ENCODE measurements at places on chromosomes 12 and 14. TPM values are rescaled to one million over a fixed set of nuclear protein-coding genes. Genes with fewer than 3 reads are reported as not detected.

GRCh38 chr14:76391981-76392690 lies 16.2 kb downstream of the ESRRB start:
- no peaks in the 10 kb centered on the region for H3K4me1 ChIP-seq
- no peak overlapping the region for H3K27ac ChIP-seq
- H3K4me3 ChIP-seq = no peak overlapping the region

DNA sequence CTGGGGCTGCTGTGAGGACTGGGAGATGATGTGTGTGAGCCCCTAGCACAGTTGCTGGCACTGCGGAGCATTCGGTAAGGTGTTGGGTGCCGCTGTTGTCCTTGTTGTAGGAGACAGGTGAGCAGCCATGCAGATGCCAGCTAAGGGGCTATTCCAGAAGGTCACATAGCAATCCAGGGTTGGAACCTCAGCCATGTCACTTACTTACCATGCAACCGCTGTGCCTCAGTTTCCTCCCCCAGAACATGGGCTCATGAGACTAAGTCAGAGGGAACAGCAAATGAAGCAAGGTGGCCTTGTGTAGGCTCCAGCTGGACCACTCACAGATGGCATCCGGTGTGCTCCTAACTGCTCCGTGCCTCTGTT lies 13.2 kb downstream of the DTX1 start:
- no peak overlapping the region for H3K4me3 ChIP-seq
- H3K27ac ChIP-seq = peak overlapping the region; percentile 54
- H3K27me3 ChIP-seq = no peaks in the 10 kb centered on the region

GRCh38 chr12:27960821-27961220 lies 11.7 kb downstream of the PTHLH start:
- no peaks in the 10 kb centered on the region for H3K4me1 ChIP-seq
- H3K27me3 ChIP-seq = peaks cover 8% of the 10 kb centered on the region
- H3K27ac ChIP-seq = no peak overlapping the region
- H3K4me3 ChIP-seq = no peak overlapping the region
- no peaks in the 10 kb centered on the region for H3K36me3 ChIP-seq

GRCh38 chr12:109261087-109261486 lies 48.0 kb downstream of the FOXN4 start:
- H3K4me3 ChIP-seq = no peak overlapping the region
- H3K4me1 ChIP-seq = no peaks in the 10 kb centered on the region
- no peak for DNase-seq

DNA sequence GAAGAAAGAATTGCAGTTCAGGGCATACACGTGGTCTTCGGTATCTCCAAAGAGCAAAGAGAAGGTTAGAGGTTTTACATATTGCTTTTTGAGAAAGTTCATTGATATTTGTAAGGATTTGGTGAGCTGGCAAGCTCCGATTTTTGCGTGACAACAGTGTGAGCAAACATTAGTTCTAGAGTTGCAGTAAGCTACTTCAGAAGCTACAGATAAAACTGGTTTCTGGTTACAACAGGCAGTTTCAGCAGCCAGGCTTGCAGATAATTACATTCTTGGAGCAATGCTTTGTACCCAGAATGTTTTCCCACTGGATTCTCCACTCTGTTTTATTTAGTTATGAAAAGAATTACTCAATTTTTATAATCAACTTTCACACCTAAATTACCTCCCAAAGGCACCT lies 28.2 kb downstream of the KLRK1 start:
- peaks cover 21% of the 10 kb centered on the region for H3K4me1 ChIP-seq
- DNase-seq = no peak
- H3K4me3 ChIP-seq = no peak overlapping the region
- no peak overlapping the region for H3K27ac ChIP-seq

DNA sequence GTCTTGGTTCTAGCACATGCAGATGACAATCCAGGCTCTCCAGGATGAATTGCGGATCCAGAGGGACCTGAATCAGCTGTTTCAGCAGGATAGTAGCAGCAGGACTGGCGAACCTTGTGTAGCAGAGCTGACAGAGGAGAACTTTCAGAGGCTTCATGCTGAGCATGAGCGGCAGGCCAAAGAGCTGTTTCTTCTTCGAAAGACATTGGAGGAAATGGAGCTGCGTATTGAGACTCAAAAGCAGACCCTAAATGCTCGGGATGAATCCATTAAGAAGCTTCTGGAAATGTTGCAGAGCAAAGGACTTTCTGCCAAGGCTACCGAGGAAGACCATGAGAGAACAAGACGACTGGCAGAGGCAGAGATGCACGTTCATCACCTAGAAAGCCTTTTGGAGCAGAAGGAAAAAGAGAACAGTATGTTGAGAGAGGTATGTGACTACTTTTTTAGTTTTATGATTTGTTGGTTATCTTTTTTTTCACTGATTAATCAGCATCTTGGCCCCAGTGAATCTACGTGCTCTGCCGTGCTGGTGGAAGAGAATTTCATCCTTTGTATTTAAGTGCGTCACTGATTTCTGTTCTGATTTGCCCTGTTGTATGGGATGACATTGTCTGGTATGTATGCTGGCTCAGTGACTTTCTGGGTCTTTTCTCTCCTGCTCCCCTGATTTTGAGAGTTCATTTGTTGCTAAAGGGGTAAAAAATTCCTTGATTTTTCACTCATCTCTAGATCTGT lies 92.3 kb downstream of the ERC1 start:
- H3K4me1 ChIP-seq = peaks cover 3% of the 10 kb centered on the region
- no peaks in the 10 kb centered on the region for H3K36me3 ChIP-seq
- peak overlapping the region; percentile 8 for H3K27ac ChIP-seq
- no peak overlapping the region for H3K4me3 ChIP-seq

- no peak overlapping the region for H3K27ac ChIP-seq
- no peaks in the 10 kb centered on the region for H3K36me3 ChIP-seq
- H3K27me3 ChIP-seq = no peaks in the 10 kb centered on the region
- no peak for DNase-seq
- H3K4me1 ChIP-seq = no peaks in the 10 kb centered on the region
Observed at GRCh38 chr12:58148405-58148804, 207.0 kb downstream of the ATP23 start.

DNA sequence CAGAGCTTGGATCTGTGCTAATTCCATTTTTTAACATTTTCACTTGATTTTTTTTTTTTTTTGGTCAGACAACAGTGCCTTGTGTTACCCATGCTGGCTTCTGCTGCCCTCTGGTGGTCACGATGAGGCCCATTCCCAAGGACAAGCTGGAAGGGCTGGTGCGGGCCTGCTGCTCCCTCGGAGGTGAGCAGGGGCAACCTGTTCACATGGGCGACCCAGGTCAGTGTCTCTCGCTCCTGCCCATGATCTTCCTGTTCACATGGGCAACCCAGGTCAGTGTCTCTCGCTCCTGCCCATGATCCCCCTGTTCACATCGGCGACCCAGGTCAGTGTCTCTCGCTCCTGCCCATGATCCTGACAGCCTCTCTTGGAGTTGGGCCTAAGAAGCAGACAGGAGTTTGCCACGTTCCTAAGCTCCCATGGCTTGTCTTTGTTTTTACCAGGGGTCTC lies 59.4 kb downstream of the DGLUCY start:
- H3K4me1 ChIP-seq = no peaks in the 10 kb centered on the region
- H3K27me3 ChIP-seq = no peaks in the 10 kb centered on the region
- peaks cover 28% of the 10 kb centered on the region for H3K36me3 ChIP-seq
- no peak overlapping the region for H3K4me3 ChIP-seq
- DNase-seq = peak; percentile 23

DNA sequence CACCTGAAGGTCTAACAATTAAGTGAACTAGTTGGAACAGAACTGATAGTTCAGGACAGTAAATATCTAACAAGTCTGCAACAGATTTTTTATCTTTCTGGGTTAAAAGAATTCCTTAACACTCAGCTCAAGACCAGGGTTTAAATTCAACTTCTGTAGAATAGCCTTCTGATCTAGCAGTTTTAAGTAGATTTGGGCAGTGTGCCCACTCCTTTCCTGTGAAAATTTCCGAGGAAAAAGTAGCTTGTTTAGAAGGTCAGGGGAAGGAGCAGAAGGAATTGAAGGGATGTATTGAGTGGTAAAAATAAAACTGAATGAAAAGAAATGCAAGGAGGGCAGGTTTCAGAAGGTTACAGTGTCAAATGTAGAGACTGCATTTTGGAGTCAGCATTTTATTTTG lies 45.8 kb downstream of the ATL1 start:
- H3K27ac ChIP-seq = no peak overlapping the region
- H3K4me1 ChIP-seq = no peaks in the 10 kb centered on the region
- no peaks in the 10 kb centered on the region for H3K27me3 ChIP-seq
- H3K4me3 ChIP-seq = no peak overlapping the region
- no peaks in the 10 kb centered on the region for H3K36me3 ChIP-seq

DNA sequence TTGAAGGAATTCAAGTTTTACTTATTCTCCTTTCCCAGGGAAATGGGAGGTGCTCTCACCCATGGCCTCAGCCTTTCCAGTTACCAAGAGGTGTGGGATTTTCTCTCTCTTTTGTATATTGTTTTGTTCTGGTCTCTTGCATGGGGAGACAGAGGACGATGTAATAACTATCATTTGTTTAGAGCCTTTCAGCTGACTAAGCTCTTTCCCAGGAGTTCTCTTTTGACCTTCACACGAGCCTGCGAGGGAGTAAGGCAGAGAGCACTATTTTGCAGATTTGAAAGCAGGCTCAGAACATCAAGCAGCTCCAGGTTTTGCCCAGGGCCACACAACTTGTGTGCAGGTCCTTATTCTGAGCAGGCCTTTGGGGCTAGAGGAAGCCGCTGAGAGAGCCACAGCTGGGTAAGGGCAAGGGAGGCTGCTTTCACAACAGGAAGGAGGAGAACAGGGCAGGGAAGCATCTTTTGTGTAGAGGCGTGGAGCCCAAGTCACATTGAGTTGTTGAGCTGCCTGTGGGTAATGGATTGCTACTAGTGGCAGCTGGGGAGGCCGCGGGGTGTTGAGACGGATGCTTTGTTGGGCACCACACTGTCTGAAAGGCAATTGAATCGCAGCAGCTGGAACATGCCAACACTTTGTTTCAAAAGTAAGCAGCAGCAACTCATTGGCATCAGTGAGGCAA lies 116.2 kb downstream of the PRMT8 start:
- DNase-seq = no peak
- H3K4me3 ChIP-seq = no peak overlapping the region
- H3K36me3 ChIP-seq = no peaks in the 10 kb centered on the region
- peaks cover 3% of the 10 kb centered on the region for H3K27me3 ChIP-seq
- H3K27ac ChIP-seq = no peak overlapping the region
- no peaks in the 10 kb centered on the region for H3K4me1 ChIP-seq

- no peaks in the 10 kb centered on the region for H3K27me3 ChIP-seq
- H3K36me3 ChIP-seq = no peaks in the 10 kb centered on the region
- H3K4me3 ChIP-seq = no peak overlapping the region
- no peak for DNase-seq
- no peak overlapping the region for H3K27ac ChIP-seq
- peaks cover 6% of the 10 kb centered on the region for H3K4me1 ChIP-seq
Observed at GRCh38 chr14:75987201-75987970, 1.8 kb downstream of the IFT43 start.

DNA sequence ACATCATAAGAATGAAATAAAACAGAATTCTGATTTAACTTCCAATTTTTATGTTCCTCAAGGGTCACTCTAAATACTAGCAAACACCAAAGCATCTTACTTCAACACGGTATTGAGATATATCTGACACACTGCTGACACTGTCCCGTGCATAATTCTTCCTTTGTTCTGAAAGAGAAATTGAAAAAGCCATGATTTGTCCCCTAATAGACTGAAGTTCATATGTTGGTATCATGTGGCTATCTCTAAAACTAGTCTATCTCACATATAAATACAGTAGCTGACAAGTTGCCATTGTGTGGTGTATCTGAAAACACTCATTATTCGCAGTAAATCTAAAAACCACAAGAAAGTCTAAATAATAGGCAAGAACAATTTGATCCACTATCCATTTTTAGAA lies 118.4 kb downstream of the EPS8 start:
- no peak for DNase-seq
- H3K27me3 ChIP-seq = no peaks in the 10 kb centered on the region
- H3K4me3 ChIP-seq = no peak overlapping the region

DNA sequence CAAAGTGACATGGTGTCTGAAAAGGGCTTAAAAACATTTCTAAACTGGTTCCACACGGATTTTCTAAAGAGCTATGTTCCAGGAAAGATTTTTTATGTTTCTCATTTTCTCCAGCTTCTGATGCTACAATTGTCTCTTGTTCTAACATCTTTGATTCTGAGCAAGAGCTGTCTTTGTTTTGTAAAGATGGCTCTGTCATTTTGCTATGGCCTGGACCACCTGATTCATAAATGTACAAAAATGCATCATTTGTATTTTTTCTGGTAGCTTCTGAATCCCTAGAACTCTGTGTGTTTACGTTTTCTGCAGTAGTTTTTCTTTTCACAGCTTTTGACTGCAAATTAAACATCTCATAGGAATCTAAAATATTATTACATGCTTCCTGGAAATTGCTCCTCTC lies 3.2 kb downstream of the MLH3 start:
- H3K27ac ChIP-seq = no peak overlapping the region
- H3K4me1 ChIP-seq = no peaks in the 10 kb centered on the region
- no peak overlapping the region for H3K4me3 ChIP-seq
- H3K27me3 ChIP-seq = no peaks in the 10 kb centered on the region
- no peak for DNase-seq

- no peak for DNase-seq
- H3K27ac ChIP-seq = peak overlapping the region; percentile 100
- H3K4me3 ChIP-seq = 0 out of 2 replicates have a peak overlapping the region, but pooled peaks have one; percentile 3
- H3K36me3 ChIP-seq = peaks cover 11% of the 10 kb centered on the region
- peaks cover 88% of the 10 kb centered on the region for H3K4me1 ChIP-seq
Observed at GRCh38 chr12:11765421-11765816, 115.9 kb downstream of the ETV6 start.

DNA sequence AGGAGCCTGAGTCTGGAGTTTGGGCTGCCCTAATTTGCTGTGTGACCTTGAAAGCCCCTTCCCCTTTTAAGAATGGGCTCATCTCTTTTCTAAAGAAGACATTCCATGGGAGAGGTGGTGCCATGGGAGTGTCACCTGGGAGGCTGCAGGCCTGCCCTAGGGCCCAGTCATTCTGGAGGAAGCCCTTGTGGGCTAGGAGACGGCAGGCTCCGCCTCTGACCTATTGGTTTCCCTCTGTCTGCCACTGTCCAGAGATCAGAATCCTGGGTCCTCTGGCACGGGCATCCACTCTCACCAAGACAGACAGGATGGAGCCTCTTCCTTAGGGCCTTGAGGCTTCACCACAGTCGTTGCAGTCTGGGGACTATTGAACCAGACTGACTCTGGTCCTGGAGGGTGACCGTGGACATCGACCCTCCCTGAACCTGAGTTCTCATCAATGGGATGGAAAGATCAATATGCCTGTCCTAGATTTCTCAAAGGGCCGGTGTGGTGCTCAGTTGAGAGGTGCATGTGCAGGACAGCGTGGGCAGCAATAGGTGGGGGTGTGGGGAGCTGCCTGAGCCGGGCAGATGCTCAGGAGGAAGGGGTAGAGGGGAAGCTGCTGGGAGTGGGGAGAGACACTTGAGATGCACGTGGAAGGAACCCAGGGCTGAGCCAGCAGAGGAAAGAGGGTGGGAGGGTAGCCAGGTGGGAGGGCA lies 12.2 kb upstream of the CLMN start:
- H3K27me3 ChIP-seq = no peaks in the 10 kb centered on the region
- H3K27ac ChIP-seq = no peak overlapping the region
- H3K4me3 ChIP-seq = no peak overlapping the region
- H3K36me3 ChIP-seq = no peaks in the 10 kb centered on the region

GRCh38 chr14:91961297-91962220 lies 14.1 kb upstream of the FBLN5 start:
- no peaks in the 10 kb centered on the region for H3K27me3 ChIP-seq
- no peak overlapping the region for H3K4me3 ChIP-seq

GRCh38 chr14:96407935-96408570 lies 16.1 kb downstream of the AK7 start:
- no peak overlapping the region for H3K27ac ChIP-seq
- no peak for DNase-seq
- no peaks in the 10 kb centered on the region for H3K36me3 ChIP-seq

- H3K4me1 ChIP-seq = no peaks in the 10 kb centered on the region
- no peak for DNase-seq
- no peaks in the 10 kb centered on the region for H3K27me3 ChIP-seq
- H3K27ac ChIP-seq = no peak overlapping the region
- H3K4me3 ChIP-seq = no peak overlapping the region
- H3K36me3 ChIP-seq = no peaks in the 10 kb centered on the region
Observed at GRCh38 chr14:35215110-35215813, 76.9 kb upstream of the PSMA6 start.

FBLN5 gene
- 0.28 TPM for total RNA-seq

MYRFL gene
- 0.38 TPM for total RNA-seq

All from GM12878 (cell line).